ENCODE measurements at places on chromosomes 13 and 19.

DNA sequence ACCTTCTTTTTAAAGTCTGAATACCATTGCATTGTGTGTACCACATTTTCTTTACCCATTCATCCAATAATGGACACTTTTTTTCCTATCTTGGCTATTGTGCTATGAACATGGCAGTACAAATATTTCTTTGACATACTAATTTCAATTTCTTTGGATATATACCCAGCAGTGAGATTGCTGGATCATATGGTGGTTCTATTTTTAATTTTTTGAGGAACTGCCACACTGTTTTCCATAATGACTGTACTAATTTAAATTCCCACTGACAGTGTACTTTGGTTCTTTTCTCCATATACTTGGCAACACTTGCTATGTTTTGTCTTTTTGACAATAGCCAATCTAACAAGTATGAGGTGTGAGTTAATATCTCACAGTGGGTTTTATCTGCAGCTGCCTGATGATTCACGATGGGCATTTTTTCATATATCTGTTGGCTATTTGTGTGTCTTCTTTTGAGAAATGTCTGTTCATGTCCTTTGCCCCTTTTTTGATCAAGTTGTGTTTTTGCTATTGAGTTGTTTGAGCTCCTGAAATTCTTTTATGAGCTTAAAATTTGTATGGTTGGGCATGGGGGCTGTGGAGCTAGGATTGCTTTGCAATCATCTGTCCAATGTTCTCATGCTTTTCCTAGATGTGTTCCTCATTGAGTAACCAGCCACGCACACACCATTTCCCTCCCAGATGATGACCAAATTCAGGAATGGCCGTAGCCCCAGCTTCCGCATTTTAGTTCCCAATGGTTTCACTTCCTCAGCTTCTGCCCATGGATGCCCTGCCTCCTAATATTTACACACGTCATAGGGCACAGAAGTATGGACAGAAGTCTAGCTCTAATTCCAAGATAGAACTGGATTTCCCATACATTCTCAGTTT is 380.0 kb upstream of the SGCG start:
- DNase-seq: no peak

DNA sequence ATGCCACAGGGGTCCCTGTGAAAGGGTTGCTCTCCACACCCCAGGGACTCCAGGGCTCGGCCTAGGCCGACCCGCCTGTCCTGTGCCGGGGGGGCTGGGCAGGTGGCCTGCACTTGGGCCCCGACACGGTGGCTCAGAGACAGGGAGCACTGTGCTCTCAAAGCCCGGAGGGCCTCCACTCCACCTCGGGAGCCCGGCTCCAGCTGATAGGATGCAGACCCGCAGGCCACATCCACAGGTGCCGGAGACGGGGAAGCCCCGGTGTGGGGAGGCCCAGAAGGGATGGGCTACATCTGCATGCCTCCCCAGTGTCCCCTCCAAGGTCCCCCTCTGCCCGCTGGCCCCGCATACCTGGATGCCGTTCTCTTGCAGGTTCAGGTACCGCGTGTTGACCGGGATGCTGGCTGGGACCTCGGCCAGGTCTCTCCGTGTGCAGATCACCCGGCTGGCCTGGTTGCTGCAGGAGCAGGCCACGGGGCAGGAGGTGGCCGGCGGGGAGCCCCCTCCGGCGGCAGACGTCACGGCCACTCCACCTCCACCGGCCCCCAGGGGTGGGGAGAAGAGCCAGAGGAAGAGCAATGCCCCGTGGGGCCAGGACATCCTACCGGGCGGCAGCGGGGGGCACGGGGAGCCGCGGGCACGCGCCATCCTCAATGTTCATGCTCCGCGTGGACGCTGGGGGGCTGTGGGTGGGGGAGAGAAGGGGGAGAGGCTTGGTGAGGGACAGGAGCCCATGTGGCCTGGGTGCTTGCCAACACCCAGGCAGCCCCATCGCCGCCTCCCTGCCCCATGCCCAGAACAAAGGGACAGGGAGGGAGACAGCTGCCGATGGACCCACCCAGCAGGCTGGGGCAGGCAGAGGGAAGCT is 19.8 kb downstream of the LRRC4B start:
- DNase-seq: no peak

- DNase-seq: no peak
Observed at GRCh38 chr13:52879950-52880741, 31.7 kb upstream of the PCDH8 start.

DNA sequence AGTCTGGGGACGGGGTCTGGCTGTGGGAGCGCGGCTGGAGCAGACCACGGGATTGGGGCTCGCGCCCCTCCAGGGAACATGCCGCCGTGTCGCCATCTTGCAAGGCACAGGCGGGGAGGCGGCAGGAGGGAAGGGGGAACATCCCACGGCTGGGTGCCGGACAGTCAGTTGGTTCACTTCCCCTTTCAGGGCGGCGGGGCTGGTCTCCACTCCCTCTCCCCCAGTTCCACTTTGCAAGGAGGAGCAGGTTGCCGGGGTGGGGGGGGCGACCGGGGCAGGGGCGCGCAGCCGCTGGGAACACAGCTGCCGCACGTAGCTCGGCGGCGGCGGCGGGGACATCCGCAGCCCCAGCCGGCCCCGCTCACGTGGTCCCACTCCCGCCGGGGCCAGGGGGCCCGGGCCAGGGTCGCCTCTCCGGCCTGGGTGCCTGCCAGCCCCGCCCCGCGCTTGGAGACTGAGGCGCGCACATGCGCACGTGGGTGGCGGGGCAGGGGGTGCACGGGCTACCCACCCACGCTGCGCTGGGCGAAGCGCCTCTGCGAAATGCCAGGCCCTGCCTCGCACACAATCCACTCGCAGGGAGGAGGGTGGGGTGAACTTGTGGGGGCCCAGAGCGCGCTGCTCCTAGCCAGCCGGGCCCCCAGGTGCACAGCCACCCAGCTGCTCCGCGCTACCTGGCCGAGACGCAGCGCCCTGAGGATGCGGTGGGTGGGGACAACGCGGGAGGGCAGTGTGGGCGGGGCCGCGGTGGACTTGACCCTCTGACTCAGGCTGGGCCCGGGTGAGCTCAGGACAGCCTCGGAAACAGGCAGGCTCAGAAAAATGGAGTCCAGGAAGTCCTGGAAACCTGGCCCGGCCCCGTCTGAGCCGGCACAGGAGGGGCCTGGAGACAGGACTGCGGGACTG is 6.4 kb downstream of the KLF16 start:
- DNase-seq: peak; percentile 89

- DNase-seq: no peak
Observed at GRCh38 chr13:43883631-43884030, 3.9 kb downstream of the LACC1 start.

DNA sequence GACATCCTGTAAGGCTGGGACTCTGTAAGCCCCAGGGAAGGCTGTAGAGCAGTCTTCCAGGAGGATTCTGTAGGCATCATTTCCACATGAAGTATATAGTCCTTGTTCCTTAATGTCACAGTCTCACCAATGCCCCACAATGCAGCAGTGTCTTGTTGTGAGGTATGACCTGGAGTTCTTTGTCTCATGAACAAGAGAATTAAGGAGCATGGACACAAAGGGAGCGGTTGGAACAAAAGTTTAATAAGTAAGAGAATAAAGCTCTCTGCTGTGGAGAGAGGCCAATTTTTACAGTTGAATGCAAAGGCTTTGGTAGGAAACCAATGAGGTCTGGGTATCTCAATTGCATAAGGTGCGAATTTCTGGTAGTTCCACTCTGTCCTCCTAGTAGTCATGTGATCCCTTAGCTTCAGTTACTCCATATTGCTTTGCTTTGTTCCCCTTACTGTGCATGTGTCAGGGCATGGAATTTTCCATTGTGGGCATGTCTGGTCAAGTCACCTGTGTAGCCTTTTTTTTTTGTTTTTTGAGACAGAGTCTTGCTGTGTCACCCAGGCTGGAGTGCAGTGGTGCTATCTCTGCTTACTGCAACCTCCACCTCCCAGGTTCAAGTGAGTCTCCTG is 124.3 kb upstream of the TMTC4 start:
- no peak for DNase-seq

- DNase-seq: no peak
Observed at GRCh38 chr13:50742968-50743367, 100.5 kb downstream of the DLEU7 start.

DNA sequence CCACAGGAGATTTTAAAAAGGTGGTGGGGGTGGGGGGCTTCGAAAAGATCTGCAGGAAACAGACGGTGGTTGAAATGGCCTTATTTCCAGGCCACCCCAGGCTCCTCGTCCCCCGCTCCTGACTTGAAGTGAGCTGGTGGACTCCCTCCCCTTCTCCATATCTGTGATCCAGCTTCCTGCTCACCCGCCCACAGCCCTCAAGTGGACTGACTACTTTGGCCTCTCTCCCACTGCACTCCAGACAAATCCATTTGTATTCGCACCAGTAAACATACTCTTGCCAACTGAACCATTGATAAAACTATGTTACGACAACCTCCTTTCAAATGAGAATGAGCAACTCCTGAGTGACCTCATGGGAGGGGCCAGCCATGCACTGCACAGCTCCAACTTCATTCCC is 259.5 kb downstream of the COL4A1 start:
- no peak for DNase-seq

DNA sequence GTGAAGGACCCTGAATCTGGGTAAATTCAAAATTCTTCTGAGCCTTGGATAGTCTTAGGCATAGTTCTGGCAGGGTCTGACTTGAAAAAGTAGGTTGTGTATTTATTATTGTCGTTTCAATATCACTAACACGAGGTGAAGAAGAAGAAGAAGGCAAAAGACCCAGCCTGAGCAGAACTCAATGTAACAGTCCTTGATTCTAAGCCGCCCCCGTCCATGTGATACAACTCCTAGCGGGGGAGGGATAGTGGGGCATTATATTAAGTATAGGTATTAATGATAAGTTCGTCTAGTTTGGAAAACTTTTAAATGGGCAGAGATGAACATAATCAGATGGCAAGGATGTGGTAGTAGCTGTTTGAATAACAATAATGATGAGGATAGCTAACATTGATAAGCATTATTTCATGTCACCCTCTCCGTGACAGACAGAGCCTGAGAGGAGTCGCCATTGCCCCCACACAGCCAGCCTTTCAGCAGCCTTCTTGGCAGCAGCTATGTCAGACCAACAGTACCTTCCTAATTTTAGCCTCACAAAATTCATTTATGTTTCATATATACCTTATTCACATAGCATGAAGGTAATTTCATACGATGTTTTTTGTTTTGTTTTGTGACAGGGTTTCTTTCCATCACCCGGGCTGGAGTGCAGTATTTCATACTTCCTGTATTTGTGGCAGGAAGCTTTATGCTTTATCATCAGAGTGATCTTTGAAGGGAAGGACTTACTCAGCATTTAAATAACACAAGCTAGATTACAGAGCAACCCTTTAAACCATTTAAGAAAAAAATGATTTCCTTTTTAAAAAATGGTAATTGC is 64.4 kb upstream of the NPAS1 start:
- DNase-seq: no peak

DNA sequence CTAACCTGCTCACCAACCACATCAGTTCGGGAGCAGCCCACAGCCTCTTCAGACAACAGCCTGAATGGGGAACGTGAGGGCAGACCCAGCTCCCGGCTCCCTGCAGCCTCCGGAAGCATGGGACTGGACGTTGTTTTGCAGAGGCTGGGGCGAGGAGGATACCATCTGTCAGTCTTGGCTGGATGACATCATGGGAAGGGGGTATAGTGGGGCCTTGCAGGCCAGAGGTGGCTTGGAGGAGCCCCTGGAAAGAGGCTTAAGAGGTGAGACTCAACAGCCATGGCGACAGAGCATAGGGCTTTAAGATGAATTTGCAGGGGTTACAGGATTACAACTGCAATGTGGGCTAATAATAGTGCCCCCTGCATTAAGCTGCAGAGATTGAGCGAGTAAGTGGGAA is 1.5 kb downstream of the FXYD3 start:
- no peak for DNase-seq

- no peak for DNase-seq
Observed at GRCh38 chr13:91142572-91142971, 204.9 kb upstream of the MIR17HG start.

DNA sequence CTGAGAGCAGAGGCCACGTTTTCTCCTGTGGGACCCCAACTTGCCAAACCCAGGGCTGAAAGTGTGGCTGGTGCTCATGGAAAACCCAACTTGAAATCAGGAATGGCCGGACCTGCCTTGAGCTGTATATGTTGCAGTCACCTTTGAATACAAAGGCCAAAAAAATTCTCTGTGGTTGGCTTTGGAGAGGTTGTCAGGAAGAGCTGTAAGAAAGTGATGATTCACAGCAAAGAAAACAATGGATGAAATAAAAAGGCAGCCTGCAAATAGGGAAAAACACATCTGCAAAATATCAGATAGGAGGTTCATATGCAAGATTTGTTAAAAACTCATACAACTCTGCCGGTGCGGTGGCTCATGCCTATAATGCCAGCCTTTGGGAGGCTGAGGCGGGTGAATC is 715.8 kb downstream of the UQCRFS1 start:
- no peak for DNase-seq

DNA sequence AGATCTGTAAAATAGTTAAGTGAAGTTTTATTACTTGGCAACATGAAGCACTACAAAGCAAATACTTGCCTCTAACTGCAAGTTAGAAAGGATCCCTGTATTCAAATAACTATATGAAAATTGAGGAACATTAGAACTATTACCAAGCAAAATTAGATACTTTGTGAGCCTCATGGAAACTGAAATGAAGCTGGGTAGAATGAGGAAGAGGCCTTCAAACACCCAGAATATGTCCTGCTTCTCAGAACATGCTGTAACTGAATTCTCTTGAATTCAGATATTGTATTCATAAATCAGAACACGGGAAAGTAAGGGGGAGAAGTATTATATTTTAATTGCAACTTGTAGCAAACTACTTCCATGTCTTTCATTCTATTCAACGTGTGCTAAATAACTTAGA is 947.9 kb downstream of the PCDH17 start:
- DNase-seq: no peak

GRCh38 chr19:57978586-57979289 is 4.4 kb upstream of the C19orf18 start:
- DNase-seq: no peak

DNA sequence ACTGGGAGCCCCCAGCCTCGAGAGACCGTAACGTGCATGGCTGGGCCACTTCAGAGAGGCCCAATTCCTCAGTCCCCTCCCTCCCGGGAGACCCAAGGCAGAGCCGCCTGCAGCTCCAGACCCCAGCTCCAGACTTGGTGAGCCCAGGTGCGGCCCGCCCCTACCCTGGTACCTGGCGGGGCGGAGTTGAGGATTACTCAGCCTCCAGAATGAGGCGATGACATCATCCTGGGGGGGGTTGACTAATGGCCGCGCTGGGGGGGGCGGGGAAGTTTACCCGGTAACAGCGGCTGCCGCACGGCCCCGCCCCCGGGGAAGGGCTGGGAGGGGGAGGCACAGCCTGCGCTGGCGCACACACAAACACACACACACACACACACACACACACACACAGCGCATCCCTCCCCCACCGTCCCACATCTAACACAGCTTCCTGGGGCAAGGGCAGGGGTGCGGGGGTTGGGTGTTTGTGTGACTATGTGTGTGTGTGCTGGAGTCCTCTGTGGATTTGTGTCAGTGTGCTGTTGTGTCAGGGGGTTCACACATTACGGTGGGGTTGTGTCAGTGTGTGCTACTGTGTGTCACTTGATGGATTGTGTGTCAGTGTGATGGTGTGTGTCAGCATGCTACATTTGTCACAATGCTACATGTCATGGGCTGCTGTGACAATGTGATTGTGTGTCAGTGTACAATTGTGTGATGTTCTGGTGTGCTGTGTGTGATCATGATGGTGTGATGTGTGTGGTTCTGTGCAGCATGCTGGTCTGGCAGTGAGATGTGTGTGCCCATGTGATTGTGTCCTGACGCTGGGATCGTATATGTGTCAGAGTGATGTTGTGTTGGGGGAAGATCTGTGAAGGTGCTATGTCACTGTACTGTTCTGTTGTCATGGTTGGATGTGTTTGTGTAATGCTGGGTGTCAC is 10.3 kb upstream of the BBC3 start:
- peak; percentile 87 for DNase-seq

GRCh38 chr13:96071504-96071903 is 18.3 kb upstream of the UGGT2 start:
- DNase-seq: no peak
